ENCODE measurements at places on chromosomes 3 and 15.
A peak's percentile ranks its signal among the peaks of the same experiment; 100 is the strongest.

DNA sequence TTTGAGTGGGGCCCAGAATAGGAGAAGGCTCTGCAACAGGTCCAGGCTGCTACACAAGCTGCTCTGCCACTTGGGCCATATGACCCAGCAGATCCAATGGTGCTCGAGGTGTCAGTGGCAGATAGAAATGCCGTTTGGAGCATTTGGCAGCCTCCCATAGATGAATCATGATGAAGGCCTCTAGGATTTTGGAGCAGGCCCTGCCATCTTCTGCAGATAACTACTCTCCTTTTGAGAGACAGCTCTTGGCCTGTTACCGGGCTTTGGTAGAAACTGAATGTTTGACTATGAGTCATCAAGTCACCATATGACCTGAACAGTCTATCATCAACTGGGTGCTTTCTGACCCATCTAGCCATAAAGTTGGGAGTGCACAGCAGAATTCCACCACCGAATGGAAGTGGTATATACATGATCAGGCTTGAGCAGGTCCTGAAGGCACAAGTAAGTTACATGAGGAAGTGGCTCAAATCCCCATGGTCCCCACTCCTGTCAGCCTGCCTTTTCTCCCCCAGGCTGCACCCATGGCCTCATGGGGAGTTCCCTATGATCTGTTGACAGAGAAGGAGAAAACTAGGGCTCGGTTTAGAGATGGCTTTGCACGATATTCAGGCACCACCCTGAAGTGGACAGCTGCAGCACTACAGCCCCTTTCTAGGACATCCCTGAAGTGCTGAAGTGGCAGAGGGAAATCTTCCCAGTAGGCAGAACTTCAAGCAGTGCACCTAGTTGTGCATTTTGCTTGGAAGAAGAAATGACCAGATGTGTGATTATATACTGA is 971.4 kb downstream of the MCTP2 start:
- no peak for DNase-seq

GRCh38 chr3:15092686-15093085 is 6.3 kb downstream of the RBSN start:
- DNase-seq, result no peak

DNA sequence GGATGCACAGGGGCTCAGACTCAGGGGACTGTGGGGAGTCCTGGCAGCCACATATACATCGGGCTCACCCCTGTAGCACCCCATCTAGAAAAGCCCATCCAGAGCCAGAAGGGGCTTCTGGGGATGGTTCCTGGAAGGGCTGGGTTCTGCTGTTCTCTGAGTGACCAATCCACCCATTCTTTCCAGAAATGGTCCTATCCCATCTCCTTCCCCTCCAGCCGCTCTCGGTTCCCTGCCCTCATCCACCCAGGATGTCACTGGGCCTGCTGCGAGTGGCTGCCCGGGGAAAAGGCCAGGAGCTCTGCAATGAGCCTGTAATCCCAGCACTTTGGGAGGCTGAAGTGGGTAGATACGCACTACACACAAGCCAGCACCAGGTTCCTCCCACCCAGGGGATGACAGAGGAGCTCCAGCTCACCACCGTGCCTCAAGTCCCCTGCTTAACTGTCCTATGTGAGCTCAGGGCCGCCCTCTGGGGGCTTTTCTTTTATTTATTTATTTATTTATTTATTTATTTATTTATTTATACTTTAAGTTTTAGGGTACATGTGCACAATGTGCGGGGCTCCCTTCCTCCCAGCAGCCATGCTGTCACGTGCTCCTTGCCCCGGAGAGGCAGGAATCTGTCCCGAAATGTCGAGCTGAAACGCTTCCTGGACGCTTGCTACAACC is 13.6 kb upstream of the CSK start:
- DNase-seq, result no peak

DNA sequence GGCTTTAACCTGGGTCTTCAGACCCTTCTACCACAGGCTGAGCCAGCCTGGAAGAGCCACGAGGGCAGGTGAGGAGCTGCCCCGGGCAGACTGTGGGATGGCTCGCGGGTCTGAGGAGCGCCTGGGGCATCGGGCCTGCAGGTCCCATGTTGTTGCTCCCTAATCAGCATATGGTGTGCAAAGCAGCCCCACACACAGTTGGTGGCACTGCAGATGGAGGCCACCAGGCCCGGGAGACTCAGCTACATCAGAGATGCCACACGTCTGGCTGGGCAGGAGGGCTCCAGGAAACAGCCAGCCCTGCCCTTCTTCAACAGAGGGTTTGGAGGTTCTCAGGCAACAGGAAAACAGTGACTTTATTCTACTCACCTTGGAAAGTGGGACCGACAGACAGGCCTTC is 63.9 kb downstream of the XXYLT1 start:
- DNase-seq, result no peak

- no peak for DNase-seq
Observed at GRCh38 chr3:150806185-150806835, 43.3 kb upstream of the SIAH2 start.

GRCh38 chr15:83380682-83381081 is 66.5 kb upstream of the SH3GL3 start:
- no peak for DNase-seq

GRCh38 chr3:21056293-21056692 is 694.7 kb downstream of the ZNF385D start:
- no peak for DNase-seq

DNA sequence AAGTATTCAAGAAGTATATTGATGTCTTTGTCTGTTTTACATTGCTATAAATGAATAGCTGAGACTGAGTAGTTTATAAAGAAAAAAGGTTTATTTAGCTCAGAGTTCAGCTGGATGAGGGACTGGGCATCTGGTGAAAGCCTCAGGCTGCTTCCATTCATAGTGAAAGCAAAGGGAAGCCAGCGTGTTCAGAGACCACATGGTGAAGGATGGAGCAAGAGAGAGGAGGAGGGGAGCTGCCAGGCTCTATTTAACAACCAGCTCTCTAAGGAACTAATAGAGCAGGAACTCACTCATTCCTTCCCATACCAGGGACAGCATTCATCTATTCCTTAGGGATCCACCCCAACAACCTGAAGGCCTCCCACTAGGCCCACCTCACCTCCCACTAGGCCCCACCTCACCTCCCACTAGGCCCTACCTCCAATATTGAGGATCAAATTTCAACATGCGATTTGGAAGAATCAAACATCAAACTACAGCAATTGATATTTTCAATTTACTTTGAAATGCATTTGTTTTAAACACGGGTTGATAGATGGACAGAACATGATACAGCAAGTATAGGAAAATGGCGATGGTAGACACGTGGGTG is 167.5 kb upstream of the HES1 start:
- DNase-seq, result no peak

GRCh38 chr15:98548139-98548971 is 100.0 kb upstream of the IGF1R start:
- DNase-seq, result no peak

DNA sequence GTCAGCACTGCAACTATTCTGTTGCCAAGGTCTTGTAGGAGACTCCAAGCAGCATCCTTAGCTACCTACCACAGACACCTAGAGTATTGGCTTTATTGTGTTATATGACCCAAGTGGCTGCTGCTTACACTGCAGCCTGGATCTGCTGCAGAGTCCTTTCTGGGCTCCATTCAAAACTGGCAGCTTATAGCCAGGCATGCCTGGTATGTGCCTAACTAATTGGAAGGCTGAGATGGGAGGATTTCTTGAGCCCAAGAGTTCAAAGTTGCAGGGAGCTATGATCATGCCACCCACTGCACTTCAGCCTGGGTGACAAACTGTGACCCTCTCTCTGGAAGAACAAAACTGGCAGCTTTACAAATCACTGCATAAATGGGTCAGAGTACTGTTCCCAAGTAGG is 8.6 kb downstream of the NDUFB4 start:
- no peak for DNase-seq

DNA sequence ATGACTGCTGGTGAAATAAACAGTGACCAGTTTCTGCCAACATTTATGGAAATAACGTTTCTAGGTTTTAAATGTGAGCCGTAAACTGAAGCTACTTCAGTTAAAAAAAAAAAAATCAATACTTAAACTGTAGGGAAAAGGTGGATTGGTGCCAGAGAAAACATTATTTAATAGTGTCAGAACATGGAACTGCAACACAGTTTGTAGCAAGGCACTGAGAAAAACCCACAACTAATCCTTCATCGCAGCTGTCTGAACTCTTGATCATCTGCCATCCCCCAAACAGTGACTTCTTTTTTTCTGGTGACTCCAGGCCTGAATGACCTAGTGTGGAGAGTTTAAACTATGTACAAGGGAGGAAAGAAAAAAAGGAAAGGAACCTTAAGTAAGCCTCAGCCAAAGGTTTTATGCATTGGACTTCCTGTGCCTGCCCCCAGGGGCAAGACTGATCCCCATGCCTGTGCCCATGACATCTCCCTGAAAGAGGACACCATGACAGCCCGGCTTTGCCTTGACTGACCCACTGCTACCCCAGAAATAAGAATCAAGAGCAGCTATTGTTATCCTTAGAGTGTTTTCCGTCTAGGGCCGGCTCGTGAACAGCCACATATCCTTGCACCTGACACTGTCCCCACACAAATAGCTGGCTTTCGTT is 33.1 kb downstream of the CRTAP start:
- no peak for DNase-seq

- no peak for DNase-seq
Observed at GRCh38 chr3:13051066-13051465, 22.2 kb downstream of the IQSEC1 start.

GRCh38 chr3:44224131-44224530 is 17.6 kb upstream of the TOPAZ1 start:
- no peak for DNase-seq

GRCh38 chr3:123285931-123286307 is 84.2 kb downstream of the SEC22A start:
- DNase-seq, result no peak

- DNase-seq, result no peak
Observed at GRCh38 chr3:172159962-172160538, 120.7 kb downstream of the FNDC3B start.

DNA sequence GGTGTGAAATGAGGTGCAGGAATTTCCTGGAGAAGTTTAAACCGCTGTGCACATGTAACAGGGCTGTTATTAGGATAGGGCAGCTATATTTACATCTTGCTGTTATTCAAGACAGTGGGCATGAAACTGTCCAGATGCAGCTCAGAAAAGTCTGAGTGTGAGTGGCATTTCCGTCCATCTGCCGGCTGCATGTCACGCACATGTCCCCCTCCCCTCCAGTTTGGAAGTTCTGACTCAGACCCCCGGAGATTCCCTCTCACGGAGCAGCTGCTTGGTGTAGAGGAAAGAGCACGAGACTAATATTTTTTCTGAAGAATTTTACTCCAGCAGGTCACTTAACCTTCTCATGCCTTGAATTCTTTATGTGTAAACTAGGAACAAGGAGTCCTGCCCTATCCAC is 69.8 kb downstream of the FEM1B start:
- no peak for DNase-seq

DNA sequence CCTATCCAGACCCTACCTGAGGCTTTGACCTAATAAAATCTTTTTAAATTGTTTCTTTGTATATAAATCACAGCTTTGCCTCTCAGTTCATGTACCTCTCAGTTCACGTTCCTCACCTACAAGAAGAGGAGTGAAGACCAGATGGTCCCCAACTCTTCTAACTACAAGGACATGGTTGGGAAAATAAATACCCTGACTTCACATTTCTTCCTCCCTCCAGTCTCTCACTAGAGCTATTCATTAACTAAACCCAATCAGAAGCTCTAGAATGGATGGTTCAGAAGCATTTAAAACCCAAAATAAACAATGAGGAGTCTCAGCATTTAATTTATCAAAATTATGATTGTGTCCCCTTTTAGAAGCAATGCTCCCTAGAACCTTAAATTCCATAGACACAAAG is 97.3 kb upstream of the AGTR1 start:
- DNase-seq, result no peak

DNA sequence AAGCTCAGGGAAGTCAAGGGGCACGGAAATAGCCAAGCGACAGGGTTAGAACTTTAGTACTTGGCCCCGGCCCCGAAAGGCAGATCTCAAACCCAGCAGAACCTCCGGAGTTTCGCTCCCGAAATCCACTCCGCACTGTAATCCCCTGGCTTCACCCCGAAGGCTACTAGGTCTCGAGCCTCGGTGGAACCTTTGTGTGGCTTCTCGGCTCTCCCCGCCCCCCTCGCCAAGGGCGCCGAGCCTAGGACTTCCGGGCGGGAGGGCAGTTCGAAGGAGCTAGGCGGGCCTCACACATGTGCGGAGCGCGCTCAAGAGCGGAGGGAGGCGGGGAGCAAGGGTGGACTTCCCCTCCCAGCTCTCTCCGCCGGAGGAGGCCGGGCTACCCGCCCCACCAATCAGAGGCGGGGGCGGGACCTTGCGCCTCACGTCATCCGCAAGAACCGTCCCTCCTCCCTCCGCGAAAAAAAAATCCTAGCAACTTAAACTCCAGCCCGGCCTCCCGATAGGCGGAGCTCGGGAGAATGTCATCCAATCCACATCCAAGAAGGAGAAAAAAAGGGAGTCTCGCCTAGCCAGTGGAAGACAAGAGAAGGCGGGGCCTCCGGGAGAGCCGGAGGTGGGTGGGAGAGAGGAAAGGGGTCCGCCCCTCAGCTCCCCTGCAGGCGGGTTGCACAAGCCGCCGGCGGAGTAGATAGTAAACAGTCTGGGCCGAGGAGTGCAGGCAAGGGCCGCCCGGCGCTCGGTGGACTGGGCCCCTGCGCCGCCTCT is 2.4 kb upstream of the SIN3A start:
- peak; percentile 97 for DNase-seq

GRCh38 chr15:76058714-76059319 is 968 bp upstream of the TMEM266 start:
- peak; percentile 4 for DNase-seq

DNA sequence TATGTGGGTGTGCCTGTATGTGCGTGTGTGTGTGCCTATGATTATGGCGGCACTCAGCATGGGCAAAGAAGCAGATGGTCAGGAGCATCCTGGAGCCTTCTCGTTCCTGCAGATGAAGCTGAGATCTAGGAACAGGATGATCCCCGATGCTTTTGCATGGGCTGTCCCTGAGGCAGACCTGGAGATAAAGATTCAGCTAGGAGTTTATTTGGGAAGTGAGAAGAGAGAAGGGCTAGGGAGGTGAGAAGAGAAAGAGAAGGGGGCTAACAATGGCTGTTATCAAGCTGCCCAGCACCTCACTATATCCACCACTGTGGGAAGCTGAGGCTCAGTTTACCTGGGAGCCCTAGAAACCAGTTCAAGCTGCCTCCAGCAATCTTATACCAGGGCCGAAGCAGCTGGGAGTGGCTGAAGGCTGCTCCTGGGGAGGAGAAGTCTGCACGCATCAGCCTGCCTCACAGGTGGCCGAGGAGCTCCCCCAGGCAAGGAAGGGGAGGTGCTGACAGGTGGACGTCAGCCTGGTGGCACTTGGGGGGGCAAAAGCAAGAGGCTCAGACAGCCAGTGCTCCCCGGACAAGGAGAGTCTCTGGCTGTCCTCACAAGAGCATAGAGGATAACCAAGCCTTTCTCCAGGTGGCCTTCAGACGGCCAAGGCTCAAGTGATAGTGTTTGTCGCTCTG is 94.0 kb upstream of the IQSEC1 start:
- DNase-seq, result no peak

Data from memory B cell (primary cell).